Esophagus muscularis mucosa (tissue), 4 donors: ENCODE measurements at places on chromosomes 7 and 10. TPM values are rescaled to one million over a fixed set of nuclear protein-coding genes. Genes with fewer than 3 reads are reported as not detected.

DNA sequence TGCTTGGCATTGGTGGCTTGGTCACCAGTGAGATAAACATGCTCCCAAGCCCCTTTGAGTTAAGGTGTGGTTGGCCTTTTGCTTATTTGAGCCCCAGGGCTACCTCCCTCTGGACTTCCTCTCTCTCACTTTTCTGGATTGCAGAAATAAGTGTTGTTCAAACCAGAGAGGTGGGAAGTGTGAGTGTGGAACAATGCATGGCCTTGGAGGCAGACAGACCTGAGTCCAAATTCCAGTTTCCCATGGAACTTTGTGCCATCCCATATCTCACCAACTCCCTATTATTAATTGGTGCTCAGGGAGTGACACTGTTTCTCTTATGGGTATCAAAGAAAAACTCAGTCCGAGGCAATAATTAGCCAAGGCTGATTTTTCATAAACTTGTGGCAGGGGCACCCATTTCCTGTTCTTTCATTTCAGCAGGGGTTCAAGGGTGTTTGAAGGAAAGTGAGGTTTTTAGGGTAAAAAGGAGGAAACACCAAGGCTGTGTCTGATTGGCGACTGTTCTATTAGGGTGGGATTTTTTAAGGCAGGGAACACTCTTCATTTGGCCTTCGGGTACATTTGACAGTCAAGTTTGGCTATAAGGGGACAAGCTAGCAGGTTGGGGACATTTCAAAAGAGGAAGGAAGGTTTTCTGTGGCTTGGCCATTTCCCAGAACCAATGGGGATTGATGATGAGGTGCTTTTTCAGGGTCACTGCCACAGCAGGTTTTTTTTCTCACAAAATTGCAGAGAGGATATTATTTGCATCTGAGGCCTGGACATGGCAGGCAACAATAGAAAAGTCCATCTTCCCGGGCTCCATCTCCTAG, 148.8 kb upstream of the NPY start:
- H3K4me1 ChIP-seq = no peaks in the 10 kb centered on the region
- H3K4me3 ChIP-seq = no peak overlapping the region

C10orf67 gene
- not detected for total RNA-seq

MAP3K8 gene
- total RNA-seq = 19.1 TPM

DNA sequence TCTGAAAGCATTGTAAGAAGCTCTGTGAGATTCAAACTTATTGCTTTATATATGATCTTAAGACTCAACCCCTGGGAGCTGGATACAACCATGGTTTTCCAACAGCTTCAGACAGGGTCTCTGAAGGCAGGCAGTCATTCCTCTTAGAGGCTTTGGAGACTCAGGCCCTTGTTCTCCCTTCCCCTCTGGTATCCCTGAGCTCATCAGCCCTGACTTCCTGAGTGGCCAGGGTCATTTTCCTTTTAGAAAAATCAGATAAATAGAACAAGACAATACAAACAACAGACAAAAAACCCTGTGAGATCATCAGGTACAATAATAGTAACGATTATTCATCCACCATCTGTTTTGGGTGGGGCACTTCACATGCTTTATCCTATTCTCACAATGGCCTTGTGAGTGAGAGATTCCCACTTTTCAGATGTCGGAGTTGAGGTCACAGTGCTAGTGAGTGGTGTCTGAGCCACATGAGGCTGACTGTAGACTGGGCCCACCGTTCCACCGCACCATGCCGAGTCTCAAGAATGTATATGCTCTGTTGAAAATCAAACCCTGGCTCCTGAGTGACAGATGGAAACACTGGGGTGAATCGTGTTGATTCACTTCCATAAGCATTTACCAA, 144.2 kb downstream of the CXCL12 start:
- peak; percentile 75 for DNase-seq
- H3K27me3 ChIP-seq = no peaks in the 10 kb centered on the region
- H3K4me3 ChIP-seq = no peak overlapping the region
- H3K27ac ChIP-seq = no peak overlapping the region

DNA sequence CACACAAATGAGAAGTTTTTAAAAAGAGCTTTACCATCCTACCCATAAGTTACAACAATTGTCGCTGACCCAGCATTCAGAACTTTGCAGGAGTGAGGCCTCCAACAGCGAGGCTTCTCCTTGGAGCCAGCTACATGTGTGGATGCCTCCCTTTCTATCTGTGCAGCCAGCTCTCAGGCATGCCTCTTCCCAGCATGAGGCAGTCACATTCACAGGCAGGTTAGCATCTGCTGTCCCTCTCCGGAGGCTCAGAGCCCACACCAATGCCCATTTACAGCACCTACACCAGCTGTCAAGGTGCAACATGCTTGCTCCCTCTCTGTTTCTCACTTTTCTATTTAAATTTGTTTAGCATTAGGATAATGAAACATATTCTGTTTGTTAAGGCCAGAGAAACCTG, 278.7 kb upstream of the PODXL start:
- H3K4me1 ChIP-seq = peaks cover 2% of the 10 kb centered on the region
- H3K27ac ChIP-seq = no peak overlapping the region
- DNase-seq = no peak
- H3K4me3 ChIP-seq = no peak overlapping the region
- no peaks in the 10 kb centered on the region for H3K36me3 ChIP-seq

GRCh38 chr10:28850784-28851183, 173.5 kb downstream of the BAMBI start:
- H3K27ac ChIP-seq = no peak overlapping the region
- H3K4me1 ChIP-seq = peaks cover 5% of the 10 kb centered on the region
- no peaks in the 10 kb centered on the region for H3K36me3 ChIP-seq

DNA sequence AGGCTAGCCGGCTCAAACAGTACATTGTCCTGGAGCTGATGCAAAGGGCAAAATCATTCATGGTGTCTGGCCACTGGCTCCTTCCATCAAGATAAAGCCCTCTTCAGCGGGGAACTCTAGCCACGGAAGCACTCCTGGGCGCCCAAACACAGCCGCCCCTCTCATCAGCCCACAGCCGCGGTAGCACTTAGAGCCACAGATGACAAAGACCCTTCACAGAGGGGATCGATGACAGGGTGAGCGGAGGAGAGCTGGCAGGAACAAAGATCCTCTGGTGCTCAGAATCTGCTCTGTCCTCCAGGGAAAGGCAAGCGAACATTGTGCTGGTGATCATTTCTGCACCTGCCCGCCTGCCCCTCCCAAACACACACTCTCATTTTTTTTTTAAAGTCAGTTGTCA, 222.2 kb upstream of the NRP1 start:
- no peak overlapping the region for H3K27ac ChIP-seq
- DNase-seq = no peak
- peaks cover 6% of the 10 kb centered on the region for H3K4me1 ChIP-seq
- no peak overlapping the region for H3K4me3 ChIP-seq
- H3K27me3 ChIP-seq = no peaks in the 10 kb centered on the region

DNA sequence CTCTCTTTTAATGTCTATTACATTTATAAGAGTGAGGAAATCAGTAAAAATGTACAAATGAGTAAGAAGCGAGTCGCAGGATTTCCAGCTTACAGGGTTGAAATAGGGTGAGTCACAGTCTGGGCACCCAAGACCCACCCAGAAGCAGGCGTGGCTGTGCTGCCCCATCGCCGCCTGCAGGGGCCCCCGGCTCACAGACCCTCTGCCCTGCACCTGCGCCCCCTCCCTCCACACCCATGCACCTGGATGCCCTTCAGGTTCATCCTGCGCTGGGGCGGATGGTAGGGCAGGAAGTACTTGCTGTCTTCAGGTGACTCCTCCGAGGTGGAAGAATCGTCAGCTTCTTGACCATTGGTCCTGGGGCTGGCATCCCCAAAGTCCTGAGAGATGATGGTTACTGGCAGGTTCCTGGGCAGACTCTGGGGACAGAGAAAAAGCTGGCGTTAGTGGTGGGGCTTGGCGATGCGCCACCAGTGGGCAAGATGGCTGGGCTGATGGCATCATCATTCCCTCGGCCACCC, 90.2 kb upstream of the GNA12 start:
- H3K4me3 ChIP-seq = no peak overlapping the region
- H3K36me3 ChIP-seq = no peaks in the 10 kb centered on the region

DNA sequence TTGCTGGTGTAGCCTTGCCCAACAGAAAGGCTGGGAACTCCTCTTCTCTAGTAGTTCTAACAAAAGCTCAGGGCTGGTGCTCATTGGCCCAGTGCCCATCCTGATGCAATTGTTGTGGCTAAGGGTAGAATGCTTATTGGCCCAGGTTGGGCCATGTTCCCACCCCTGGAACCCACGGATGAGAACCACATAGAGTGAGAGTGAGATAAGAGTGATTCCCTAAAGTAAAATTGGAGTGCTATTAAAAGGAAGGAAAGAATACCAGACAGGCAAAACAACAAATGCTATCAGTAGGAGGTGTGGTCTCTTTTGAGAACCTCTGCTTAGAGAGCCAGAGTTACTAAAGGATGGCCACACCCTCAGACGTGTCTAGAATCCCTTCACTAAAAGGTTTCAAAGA, 49.2 kb downstream of the LGI1 start:
- H3K4me1 ChIP-seq = no peaks in the 10 kb centered on the region
- no peaks in the 10 kb centered on the region for H3K36me3 ChIP-seq
- H3K27me3 ChIP-seq = no peaks in the 10 kb centered on the region
- DNase-seq = no peak
- H3K27ac ChIP-seq = no peak overlapping the region

OR6V1 gene
- not detected for total RNA-seq

DNA sequence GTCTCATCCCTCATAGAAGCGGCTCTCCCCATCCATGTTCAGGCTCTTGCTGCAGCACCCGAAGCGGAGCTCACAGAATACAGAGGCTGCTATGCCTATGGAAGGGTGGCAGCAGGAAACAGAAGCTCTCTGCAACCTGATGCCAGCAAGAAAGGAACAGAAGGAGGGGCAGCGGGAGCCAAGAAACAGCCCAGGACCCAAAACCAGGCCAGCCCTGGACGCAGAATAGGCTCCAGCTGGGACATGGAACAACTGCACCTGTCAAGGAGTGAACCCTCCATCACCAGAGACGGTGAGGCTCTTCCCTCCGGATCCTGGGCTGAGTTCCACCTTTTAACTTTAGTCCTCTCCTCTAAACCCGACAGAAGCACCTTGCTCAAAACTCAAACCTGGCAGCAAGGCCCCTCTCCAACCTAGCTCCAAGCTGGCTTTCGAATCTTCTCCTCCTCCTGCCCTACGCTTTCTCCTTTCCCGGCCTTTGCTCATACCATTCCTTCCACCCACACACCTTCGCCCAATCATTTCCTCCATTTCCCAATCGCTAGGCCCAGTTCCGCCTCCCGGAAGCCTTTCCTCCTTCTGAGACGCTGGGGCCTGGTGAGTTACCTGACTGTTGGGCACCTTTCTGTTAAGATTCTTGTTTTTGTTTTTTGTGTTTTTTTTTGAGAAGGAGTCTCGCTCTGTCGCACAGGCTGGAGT, 122.8 kb upstream of the ZNF92 start:
- no peaks in the 10 kb centered on the region for H3K27me3 ChIP-seq
- H3K36me3 ChIP-seq = no peaks in the 10 kb centered on the region
- no peak overlapping the region for H3K4me3 ChIP-seq
- no peak overlapping the region for H3K27ac ChIP-seq
- DNase-seq = no peak

PON1 gene
- not detected for total RNA-seq

CNTNAP2 gene
- 2.2 TPM for total RNA-seq

DNA sequence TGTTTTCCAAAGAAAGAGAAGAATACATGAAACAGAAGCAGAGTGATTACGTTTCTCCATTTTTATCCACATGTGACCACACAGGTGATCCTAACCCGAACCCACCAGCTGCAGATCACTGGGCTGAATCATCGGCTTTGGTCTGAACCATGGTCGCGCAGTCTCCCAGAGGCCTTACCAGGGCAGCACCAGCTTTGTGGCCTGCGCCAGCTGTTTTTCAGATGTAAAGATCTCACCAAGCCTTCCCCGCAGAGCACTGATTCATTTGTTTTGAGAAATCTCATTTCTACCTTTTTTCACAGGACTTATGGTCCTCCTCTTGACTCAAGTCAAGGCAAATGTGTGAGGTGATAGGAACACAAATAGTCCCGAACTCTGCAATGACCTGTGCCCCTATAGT, 207.0 kb upstream of the PPP2R2D start:
- no peaks in the 10 kb centered on the region for H3K27me3 ChIP-seq
- no peaks in the 10 kb centered on the region for H3K4me1 ChIP-seq
- no peak overlapping the region for H3K4me3 ChIP-seq
- no peak for DNase-seq
- H3K36me3 ChIP-seq = no peaks in the 10 kb centered on the region

DNA sequence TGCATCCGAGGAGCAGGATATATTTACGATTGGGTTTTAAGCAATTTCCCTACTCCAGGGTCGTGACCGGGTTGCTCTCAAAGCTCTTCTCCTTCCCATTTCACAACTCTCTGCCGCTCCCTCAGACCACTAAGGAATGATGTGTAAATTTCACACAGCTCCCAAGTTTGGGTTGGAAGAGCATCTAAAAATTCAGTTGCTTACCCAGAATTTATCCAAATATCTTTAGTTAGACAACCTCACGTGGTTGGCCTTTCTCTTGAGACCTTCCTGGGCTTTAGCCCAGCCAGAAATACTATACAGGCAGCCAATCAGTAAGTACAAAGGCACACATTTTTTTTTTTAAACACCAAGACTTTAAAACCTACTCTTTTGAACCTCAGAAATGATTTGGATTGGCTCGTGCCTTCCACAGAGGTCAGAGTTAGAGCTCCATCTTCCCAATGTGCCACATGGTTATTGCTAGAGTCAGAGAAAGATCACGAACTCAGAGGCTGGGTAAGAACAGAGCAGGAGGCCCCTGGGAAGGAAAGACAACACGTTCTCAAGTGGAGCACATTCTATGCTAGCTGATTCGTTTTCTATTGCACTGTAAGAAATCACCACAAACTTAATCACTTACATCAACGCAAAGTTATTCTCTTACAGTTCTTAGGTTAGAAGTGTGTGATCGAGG, 335.4 kb upstream of the MGMT start:
- no peaks in the 10 kb centered on the region for H3K36me3 ChIP-seq
- H3K4me1 ChIP-seq = no peaks in the 10 kb centered on the region
- no peak overlapping the region for H3K4me3 ChIP-seq
- no peak overlapping the region for H3K27ac ChIP-seq
- DNase-seq = no peak

- H3K27ac ChIP-seq = no peak overlapping the region
- H3K27me3 ChIP-seq = no peaks in the 10 kb centered on the region
- H3K4me1 ChIP-seq = no peaks in the 10 kb centered on the region
- H3K36me3 ChIP-seq = no peaks in the 10 kb centered on the region
- no peak overlapping the region for H3K4me3 ChIP-seq
- DNase-seq = no peak
Observed at GRCh38 chr7:29408841-29409243, 154.8 kb upstream of the PRR15 start.

GNGT1 gene
- total RNA-seq = not detected

DNA sequence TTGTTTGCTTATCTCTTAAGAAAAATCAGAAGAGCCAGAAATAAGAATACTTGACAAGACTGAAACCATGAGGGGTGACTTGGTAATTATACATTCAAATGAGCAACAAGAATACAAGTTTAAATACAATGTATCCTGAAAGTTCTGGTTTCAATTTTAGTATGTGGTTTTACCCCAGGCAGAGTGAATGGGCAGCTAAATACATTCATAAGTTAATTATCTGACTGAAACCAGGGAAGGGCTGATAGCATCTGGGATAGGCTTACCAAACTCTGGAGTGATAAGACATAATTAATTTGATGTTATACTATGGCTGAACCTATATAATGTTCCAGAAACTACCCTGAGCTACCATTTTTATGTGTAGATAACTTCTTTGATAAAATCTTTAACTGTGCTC, 252.2 kb upstream of the PLXNA4 start:
- H3K4me1 ChIP-seq = peaks cover 9% of the 10 kb centered on the region
- H3K4me3 ChIP-seq = no peak overlapping the region
- no peak overlapping the region for H3K27ac ChIP-seq
- H3K27me3 ChIP-seq = no peaks in the 10 kb centered on the region

SH2B2 gene
- total RNA-seq = 10.9 TPM

MCM10 gene
- total RNA-seq = not detected
